NCI-H446 (cell line): ENCODE measurements at places on chromosomes 16 and 17.

DNA sequence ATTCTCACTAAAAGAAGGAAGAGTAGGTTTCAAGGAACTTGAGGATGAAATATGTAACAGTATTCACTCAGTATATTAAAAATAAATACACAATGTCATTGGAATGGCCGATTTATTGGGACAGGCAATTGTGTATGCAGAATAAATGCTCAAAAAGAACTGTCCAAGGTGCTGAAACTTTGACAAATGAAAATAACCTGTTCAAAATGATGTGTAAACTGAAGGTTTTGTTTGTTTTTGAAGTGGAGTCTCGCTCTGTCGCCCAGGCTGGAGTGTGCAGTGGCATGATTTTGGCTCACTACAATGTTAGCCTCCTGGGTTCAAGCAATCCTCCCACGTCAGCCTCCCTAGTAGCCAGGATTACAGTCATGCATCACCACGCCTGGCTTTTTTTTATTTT, 318.7 kb upstream of the RBFOX1 start:
- no peak for DNase-seq

DNA sequence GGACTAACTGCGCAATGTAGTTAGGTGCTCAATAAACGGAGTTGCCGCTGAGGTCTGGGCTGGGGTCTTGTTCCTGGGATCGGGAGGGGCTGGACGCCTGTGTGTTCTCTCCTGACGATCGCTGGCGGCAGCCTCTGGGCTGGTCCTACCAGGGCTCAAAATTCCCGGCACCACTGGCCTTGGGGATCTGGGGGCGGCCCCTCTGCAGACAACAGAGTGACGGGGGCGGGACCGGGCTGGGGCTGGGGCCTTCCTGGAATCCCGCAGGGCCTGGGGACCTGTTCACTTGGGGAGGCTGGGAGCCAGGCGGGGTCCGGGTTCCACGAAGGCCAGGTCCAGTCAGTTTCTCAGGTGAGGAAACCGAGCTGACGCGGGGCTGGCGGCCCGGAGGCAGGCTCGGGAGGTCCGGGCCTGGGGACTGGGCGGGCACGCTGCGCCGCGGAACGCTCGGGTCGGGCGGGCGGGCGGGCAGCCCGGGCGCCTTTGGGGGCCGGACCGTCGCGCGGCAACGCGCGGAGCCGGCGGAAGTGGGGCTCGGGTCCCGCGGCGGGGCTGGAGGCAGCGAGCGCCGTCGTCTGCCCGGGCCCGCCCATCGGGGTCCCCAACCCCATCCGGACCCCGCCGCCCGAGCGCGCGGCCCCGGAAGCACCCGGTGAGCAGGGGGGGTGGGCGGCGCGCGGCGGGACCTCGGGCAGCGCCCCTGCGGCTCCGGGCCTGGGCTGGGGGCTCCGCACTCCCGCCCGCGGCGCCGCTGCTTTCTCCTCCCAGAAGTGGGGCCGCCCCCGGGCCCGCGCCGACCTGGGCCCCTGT, at the start of gene PIGQ:
Gene PIGQ (plus strand): TSS at position 524 of the 810 bp plus-strand sequence. CDS start 4,107 bp downstream, outside the sequence.
- DNase-seq: peak; percentile 53

GRCh38 chr17:57399690-57400089, 143.4 kb downstream of the MSI2 start:
- DNase-seq: no peak

DNA sequence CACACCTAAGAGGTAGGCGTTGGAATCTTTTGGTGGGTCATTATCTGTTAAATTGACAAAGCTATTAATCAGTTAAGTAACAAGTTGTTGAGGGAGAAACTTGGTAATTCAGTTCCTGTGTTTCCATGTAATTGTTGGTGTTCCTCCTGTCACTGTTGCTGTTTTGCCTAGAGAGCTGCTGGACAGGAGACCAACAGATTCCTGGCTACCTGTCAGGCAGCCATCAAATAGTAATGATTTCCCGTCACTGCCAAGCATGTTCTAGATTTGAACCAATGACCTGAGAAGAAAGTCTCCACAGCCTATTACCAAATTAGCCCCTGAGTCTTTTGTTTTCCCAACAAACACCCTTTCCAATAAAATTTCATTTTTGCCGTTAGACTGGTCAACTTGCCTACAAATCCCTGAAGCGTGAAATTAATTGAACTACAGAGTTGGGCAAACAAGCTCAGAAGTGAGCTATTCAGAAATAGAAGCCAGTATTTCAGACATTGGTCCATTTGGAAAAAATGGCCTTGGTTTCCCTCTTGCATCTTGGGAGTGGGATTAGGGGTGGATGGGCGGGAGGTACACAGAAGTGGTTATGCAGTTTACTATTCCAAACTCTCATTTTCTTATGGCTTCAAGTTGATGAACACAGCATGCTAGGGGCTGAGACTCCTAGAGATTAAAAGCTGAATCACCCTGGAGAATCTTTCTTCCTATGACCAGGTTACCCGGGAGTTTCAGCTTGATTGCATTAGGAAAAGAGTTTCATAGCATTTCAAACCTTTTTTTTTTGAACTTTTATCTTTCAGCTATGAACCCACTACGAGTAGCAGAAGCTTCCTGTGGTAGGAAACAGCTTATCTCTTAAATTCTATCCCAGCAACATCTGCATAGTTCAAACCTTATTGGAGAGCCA, 262.8 kb upstream of the MAF start:
- DNase-seq: no peak

DNA sequence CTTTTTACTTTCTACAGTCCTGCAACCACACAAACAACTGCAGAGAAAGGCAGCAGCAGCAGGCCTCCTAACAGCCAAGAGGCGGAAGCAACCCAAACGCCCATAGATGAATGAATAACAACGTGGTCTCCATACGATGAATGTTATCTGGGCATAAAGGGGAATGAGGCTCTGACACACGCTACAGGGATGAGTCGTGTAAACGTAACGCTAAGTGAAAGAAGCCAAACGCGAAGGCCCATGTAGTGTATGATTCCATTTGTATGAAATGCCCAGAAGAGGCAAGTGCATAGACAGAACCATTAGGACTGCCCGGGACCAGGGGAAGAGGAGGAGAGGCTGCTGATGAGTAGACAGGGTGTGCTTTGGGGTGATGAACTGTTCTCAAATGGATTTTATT, 94.8 kb upstream of the DNAH17 start:
- no peak for DNase-seq

- DNase-seq: no peak
Measured at GRCh38 chr17:81383504-81384421, 11.5 kb upstream of the BAHCC1 start.

DNA sequence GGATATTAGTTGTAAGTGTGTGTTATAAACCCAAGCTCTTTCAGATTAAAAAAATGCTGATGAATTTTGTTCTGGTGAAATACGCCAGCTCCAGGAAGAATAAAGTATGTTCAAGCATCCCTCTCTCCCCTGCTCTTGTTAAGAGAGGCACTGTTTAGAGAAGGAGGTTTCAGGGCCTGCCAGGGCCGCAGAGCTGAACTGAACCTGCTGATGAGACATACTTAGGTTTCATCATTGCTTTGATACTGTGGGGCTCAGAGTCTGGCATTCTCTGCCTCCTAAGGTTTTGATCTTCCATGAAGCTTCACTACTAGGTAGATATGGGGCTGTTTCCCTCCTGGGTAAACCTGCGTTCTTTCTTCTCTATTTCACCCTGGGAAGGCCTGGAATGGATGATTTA, 175.3 kb upstream of the FAM20A start:
- DNase-seq: no peak

- no peak for DNase-seq
Measured at GRCh38 chr16:11880007-11880406, 28.7 kb upstream of the RSL1D1 start.

DNA sequence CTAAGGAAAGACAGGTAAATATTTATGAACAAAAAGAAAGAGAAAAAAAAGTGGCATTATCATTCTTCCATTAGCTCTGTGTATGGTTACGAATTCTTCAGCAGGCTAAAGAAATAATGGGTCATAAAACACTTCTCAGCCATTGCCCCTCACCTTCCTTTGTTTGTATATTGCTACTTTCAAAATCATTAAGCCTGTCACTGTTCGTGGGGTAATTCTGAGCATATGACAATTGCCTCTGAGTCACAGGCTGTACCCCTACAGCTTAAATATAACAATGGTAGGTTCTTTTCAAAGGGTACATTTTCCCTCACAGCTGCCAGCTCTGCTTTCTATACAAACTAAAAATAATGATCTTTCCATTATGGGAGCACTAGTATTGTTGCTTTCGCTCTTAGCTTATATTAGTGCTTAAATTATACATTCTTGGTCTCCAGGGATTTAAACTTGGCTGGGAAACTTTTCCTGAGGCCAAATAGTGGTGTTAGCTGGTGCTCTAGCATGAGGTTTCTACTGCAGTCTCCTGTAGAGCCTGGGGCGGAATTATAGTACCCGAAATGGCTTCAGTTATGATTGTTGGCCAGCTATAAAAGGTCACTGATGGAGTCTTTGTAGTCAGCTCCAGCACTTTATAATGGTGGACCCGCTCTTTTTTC, 74.7 kb upstream of the CDH11 start:
- no peak for DNase-seq

DNA sequence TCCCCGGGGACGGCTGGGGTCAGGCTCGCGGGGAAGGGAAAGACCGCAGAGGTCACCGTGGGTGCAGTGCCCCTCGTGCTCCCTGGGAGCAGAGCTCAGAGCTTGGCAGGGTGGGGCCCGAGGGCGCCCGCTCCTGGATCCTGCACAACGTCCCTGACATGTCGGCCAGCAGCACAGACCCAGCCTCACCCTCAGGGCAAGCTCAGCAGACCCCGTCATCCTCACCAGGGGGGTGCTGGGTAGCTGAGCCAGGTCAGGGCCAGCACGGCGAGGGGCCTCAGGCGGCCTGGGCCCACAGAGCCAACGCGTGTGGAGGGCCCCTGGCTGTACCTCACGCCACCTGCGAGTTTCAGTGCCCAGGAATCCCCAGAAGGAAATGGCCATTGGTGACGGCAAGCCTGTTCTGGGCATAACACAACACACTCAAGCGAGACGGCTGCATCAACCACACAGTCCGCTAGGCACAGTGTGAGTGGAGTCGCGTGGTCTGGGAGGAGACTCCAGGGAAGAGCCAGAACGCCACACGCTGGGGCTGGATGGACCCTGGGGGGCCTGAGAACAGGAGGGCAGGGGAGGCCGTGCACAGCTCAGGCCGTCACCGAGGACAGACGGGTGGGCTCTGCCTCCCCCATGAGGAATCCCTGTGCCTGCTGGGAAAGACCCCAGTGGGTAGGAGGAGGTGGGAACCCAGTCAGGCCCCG, 60.3 kb downstream of the ZNF778 start:
- no peak for DNase-seq

GRCh38 chr17:57517273-57517631, 227.8 kb downstream of the CCDC182 start:
- DNase-seq: no peak

DNA sequence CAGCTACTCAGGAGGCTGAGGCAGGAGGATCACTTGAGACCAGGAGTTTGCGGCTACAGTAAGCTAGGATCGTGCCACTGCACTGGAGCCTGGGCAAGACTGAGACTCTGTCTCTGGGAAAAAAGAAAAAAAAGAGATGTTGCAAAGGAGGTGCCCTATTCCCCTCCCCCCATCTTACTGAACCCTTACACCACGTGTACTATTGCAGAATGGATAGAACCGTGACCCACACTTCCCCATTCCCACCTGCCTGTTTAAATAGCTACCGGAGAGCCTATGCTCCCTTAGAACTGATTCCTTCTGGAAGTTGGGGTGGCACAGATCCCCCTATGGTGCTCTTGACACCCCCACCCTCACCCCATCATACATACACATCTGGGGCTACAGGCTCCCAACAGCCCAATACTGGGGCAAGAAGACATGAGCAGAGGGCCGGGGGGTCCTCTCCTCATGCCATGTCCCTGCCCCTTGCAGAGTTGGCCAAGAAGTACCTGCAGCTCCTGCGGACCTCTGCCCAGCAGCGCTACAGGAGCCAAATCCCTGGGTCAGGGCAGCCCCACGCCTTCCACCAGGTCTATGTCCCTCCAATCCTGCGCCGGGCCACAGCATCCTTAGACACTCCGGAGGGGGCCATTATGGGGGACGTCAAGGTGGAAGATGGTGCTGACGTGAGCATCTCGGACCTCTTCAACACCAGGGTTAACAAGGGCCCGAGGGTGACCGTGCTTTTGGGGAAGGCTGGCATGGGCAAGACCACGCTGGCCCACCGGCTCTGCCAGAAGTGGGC, 35.7 kb downstream of the NLRC5 start:
- no peak for DNase-seq

DNA sequence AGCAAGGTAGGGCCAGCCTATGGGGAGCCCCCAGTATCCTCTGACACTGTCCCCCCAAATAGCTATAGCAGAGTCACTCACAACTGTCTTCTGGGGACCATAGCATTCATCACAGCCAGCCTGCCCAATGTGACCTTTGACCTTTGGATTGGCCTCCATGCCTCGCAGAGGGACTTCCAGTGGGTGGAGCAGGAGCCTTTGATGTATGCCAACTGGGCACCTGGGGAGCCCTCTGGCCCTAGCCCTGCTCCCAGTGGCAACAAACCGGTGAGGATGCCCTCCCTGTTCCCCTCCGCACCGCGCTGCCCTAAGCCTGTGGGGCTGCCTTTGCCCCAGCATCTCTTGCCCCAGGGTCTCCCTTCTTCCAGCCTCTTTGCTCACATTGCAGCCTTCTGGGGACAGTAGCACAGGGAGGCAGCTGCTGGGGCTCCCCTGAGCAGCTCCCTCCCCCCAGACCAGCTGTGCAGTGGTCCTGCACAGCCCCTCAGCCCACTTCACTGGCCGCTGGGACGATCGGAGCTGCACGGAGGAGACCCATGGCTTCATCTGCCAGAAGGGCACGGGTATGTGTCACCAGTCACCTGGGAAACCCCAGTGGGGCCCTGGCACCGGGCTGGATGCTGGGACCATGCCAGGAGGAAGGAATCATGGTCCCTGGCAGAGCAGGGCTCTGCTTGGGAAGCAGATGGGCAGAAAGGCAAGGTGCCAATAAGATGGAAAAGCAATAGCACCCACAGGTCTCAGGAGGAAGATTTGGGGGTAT, 61.1 kb downstream of the MRC2 start:
- DNase-seq: peak; percentile 89

GRCh38 chr17:14094676-14095601, 25.6 kb downstream of the COX10 start:
- DNase-seq: no peak

- DNase-seq: no peak
Measured at GRCh38 chr16:85451641-85452363, 161.3 kb upstream of the GSE1 start.

- no peak for DNase-seq
Measured at GRCh38 chr17:44049294-44050060, 17.0 kb downstream of the LSM12 start.
